Fibroblast of the conjunctiva (primary cell): ENCODE measurements at places on chromosomes 2 and 18.
A peak's percentile ranks its signal among the peaks of the same experiment; 100 is the strongest.

DNA sequence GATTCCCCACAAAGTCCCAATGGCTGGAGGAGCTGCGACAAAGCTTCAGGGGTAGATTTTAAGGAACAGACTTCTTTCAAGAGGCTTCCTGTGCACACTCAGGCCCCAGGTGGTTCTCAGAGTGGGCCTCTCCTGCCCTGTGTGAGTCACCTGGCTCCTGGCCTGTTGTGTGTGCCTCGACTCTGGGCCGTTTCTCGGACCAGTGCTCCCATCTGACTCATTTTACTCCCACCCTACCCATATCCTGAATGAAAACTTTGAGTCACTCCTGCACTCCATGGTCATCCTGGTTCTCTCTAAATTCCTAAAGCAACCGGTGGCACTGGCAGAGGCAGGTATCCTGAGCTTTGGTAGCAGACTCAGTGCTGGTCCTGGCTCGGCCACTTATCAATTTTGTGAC is 84.1 kb downstream of the CELF4 start:
- no peak for DNase-seq

GRCh38 chr2:95292623-95293260 is 4.4 kb upstream of the KCNIP3 start:
- DNase-seq = no peak

GRCh38 chr2:70697603-70698383 is 70.2 kb downstream of the ADD2 start:
- no peak for DNase-seq

GRCh38 chr2:165634282-165634681 is 159.8 kb downstream of the GALNT3 start:
- DNase-seq = no peak

DNA sequence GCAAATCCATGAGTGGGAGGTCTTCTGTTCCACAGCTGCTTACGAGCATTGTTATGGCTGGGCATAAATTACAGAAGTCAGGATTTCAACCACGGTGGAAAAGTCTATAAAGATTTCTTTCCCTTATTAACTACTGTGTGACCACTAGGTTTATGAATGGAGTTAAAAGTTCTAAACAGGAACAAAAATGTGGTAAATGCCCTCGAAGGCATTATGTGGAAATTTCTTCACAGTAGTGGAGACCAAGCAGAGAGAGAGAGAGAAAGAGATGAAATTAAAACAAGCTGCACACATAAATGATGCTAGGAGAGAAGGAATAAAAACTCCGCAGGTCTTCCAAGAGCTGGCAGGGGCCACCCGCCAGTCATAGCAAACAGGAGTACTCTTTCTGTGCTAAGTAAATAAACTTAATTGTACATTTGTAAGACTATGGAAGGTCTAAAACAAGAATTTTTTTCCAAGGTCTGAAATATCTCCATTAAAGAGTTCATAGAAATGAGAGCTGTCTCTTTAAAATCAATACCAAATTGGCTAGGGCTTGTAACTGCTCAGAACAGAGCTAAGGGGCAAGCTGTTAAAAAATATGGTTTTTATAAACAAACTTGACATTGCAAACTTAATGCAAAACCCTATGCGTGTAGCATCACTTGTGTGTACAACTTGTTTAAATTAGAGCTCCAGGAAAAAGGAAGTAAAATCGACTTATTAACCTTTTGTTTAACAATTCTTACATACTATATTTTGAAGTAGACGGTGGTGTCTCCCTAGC is 438.2 kb downstream of the MEIS1 start:
- no peak for DNase-seq

DNA sequence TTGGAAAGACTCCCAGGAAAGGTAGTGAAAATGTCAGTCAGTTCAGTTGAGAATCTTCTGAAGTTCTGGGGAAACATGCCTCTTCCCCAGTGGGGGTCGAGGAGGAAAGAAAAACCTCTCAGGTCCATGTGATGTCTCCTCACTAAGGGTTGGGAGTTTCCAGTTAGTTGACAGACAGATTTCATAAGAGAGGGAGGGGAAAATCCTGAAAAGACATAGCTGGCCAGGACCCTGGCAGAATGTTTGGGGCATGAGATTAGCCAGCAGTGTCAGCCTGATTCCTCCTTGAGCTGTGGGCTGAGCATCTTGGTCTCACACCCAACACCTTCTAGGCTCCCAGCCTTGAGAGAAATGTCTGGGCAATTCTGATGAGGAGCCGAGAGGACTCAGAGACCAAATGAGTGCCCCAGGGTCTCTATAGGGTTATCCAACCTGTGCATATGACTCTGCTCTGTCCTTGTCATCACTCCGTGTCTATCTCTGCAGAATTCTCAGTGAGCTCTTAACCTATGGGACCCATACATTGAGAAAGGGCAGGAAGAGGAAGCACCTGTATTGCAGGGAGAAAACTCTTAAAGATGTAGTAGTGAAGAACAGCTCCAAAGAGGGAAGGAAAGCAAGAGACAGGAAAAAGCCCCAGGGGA is 13.9 kb downstream of the BMP10 start:
- no peak for DNase-seq

- DNase-seq = no peak
These were observed 76.7 kb downstream of the PHLPP1 start for GRCh38 chr18:62792016-62792415.

GRCh38 chr2:232042911-232043574 is 81.5 kb downstream of the DIS3L2 start:
- no peak for DNase-seq

DNA sequence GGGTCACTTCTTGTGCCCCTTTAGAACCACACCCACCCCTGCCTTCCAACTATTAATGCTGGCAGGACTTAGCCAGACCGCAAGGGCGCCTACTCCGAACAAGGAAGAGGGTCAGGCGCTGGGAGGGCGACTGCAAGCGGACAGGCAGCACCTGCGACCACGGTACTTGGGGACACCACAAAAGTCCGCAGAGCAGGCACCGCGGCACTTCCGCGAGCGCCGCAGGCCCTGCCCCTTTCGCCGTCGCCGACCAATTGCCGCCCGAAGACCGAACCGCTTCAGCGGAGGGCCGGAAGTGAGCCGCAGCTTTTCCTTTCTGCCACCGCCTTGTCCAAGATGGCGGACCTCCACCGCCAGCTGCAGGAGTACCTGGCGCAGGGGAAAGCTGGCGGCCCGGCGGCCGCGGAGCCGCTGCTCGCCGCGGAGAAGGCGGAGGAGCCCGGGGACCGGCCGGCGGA is at the start of gene SFT2D3:
Gene SFT2D3, plus strand, starts transcription at position 305 of the 458 bp plus-strand sequence. Its CDS starts 32 bp downstream, at position 337.
- DNase-seq = peak; percentile 81
